Foreskin keratinocyte (primary cell): ENCODE measurements at places on chromosomes 11 and 22. TPM values are rescaled to one million over a fixed set of nuclear protein-coding genes. Genes with fewer than 3 reads are reported as not detected.

Gene LDLRAD3
- 9.6 and 9.9 TPM in 2 replicates for total RNA-seq

Gene FAM180B
- total RNA-seq: not detected in 2 replicates

Gene NTM
- 37.5 and 51.7 TPM in 2 replicates for total RNA-seq

Gene MAPK8IP2
- 0.24 and 0.28 TPM in 2 replicates for total RNA-seq

Gene GGTLC3
- total RNA-seq: not detected in 2 replicates

Gene TRIM49
- not detected in 2 replicates for total RNA-seq

Gene ASCL2
- total RNA-seq: 0.21 TPM in 1 of 2 replicates, not detected in the other

Gene TREH
- not detected in 2 replicates for total RNA-seq

Gene KCNA4
- not detected in 2 replicates for total RNA-seq

DNA sequence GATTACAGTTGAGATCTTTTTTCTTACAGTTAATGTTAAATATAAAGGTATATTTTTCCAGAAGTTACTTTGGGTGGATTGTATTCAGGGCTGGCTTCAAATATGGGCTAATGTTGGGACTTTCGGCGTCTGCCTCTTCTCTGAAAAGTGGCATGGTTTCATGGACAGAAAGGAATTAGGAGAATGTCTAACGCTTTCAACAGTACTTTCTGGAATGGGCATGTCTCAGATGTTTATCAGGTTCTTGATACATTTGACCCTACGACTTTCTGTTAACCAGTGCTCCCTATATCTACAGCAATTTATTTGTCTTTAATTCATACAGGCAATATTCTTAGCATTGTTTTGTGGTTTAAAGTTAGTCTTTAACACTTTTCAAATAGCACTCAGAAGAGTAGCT lies 33.7 kb downstream of the ZC3H12C start:
- DNase-seq: no peak

DNA sequence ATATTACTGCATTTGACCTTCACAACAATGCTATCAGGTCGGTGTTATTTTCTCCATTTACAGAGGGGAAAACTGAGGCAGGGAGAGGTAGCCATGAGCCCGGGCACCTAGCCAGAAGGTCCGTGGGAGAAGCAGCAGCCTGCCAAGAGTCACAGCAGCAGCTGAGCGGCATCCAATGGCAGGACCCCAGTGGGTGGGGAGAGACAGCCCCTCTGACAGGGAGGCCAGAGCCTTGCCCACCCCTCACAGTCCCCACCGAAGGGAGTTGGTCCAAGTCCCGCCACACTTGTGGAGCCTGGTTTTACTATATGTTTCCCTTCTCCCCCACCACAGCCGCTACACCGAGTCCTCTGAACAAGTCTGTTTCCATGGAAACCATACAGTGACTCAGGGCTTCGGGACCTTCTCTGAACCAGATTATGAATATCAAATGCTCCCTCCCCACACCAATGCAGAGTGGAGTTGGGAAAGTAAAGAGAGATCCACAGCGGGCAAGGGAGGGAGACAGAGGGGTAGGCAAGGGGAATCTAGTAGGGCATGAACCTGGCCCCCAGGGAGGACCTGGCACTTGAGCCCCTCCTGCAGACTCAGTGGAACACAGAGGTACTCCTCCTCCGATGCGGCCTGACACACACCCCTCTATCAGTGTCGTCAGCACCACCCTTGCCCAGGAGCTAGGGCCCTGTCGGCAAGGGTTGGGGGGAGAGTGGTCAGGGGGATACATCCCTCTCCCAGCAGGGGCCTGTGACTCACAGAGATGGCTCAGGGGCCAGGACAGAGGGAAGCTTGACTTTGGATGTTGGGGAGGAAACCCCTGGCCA lies 2.5 kb downstream of the CHST1 start:
- peak; percentile 10 for DNase-seq

GRCh38 chr11:29256580-29256979 lies 760.2 kb downstream of the KCNA4 start:
- no peak for DNase-seq

- no peak for DNase-seq
Measured at GRCh38 chr11:46362156-46363030, 15.1 kb downstream of the DGKZ start.

GRCh38 chr11:65591939-65592857 lies 3.4 kb downstream of the KCNK7 start:
- DNase-seq: no peak

- DNase-seq: no peak
Measured at GRCh38 chr11:67368621-67369020, 4.8 kb downstream of the CLCF1 start.

DNA sequence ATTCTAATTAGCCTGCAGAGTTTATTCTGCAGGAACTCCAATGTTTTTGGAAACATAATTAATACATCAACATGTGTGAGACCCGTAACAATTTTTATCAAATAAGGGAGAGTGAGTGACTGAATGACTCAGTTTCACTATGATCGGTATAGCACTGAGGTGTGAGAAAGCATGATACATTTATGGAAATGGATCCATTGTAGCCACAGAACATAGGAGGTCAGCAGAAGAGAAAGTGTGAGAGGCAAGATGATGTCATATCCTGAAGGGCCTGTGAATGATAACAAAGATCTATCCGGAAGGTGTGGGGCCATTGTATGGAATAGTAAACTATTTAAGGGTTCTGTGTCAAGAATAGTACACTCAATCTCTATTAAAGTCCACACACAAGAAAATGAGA lies 1406.1 kb upstream of the TENM4 start:
- no peak for DNase-seq

- no peak for DNase-seq
Measured at GRCh38 chr11:72618803-72619202, 55.4 kb downstream of the PDE2A start.

GRCh38 chr11:95375451-95375850 lies 144.4 kb upstream of the SESN3 start:
- no peak for DNase-seq

DNA sequence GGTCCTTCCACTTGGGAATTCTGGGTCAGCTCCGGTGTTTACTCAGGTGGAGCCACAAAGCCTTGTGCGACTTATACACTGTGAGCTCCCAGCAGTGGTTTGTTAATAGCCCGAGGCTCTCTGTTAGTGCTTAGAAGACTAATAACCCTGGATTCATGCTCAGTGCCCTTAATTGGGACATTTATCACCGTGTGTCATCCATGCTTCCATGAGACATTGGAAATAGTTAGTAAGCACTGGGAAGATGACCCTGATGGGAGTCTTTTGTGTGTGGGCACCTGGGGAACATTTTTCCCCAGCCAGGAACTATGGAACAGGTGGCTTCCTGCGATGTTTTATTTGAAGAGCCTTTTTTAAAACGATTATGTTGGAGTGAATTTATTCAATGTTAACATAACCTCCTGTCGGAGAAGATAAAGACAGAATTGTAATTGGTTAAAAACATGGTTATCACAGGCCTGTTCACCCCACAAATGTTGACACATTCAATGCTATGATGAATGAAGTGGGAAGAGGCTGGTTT lies 188.9 kb downstream of the MYO18B start:
- DNase-seq: no peak

- no peak for DNase-seq
Measured at GRCh38 chr22:38016182-38017151, 32.1 kb upstream of the SOX10 start.

DNA sequence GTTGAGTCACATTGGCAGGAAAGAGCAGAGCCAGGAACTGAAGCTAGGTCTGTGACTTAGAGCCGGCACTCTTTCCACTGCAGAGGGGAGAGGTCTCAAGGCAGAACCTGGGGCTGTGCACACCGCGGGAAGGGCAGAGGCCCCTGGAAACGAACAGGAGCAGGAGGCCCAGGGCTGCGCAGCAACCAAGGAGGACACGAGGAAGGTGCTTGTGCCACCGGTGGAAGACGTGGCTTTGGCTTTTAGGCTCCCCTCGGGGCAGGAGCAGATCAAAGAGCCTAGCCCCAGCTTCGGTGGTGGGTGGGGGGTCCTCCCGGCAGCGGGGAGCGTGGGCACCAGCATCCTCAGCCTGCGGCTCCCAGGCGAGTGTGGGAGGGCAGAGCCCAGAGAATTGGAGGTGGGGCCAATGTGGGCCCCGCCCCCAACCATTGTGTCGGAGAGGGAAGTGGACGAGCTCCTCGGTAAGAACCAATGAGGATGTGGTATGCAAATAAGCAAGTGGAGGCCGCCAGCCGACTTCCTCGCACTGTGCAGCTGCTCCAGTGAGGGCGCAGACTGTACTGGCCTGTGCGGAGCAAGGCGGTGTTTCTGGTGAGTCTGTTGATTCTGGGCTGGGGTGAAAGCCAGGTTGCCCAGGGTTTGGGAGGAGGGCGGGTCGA lies at the start of gene CCDC116:
TSS of gene CCDC116 (plus strand) at position 524 of the 659 bp plus-strand sequence. CDS start 422 bp downstream, outside the sequence.
- DNase-seq: no peak

- no peak for DNase-seq
Measured at GRCh38 chr11:297051-297585, 2.2 kb downstream of the IFITM5 start.

GRCh38 chr11:61425367-61426131 lies 4.2 kb downstream of the CPSF7 start:
- DNase-seq: no peak

DNA sequence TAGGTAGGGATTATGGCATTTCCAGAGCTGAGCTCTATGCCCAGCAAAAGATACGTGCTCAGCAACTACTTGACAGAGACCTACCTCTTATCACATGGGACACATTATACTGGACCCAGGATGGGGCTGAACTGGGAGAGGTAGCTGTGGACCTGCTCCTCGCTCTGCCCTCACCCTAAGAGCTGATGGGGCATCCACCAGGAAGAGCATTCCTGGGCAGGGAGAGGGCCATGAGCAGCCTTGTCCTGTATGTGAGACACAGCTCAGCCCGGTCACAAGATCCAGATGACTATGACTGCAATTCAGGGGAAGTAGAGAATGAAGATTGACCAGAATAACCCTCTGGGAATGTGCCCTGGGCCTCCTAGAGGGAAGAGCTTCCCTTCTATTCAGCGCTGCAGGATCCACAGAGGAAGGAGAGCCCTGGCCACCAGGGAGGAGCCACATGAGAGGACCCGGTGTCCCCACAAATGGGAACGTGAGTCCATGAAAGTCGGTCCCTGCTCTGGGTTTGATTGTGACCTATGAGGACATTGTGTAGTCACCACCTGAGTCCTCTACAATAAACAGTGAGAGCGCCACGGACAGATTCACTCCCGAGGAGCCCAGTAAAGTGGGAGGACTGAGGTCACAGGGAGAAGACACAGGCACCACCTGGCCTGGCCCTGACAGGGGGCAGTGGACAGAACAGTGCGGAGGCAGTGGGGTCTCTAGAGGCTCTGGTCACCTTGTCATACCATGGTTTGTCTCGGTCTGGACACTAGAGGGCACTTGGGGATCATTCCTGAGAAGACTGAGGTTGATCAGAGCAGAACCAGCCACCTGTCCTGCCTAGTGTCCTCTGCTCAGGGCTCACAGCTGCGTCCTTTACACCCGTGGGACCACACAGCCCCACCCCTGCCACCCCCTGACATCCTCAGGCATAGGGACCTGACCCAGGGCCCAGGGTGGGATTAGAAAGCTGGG lies 99.5 kb downstream of the ZNF280B start:
- no peak for DNase-seq

DNA sequence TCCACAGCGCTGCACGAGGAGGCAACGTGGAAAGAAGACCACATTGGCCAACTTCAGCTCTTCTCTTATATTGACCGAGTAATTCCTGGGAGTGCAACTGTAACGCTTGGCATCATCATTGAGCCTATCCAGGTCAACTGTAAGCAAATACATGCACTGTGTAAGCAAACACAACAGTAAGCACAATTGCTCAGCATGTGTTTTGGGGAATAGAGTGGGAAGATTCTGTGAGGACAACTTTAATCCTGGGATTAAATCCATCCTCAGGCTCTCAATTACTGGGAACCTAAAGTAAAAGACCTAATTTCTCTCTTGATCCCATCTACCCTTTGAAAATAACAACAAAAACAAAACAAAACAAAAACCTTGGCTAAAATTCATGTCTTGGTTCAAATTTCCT lies 109.5 kb upstream of the DDI1 start:
- no peak for DNase-seq

DNA sequence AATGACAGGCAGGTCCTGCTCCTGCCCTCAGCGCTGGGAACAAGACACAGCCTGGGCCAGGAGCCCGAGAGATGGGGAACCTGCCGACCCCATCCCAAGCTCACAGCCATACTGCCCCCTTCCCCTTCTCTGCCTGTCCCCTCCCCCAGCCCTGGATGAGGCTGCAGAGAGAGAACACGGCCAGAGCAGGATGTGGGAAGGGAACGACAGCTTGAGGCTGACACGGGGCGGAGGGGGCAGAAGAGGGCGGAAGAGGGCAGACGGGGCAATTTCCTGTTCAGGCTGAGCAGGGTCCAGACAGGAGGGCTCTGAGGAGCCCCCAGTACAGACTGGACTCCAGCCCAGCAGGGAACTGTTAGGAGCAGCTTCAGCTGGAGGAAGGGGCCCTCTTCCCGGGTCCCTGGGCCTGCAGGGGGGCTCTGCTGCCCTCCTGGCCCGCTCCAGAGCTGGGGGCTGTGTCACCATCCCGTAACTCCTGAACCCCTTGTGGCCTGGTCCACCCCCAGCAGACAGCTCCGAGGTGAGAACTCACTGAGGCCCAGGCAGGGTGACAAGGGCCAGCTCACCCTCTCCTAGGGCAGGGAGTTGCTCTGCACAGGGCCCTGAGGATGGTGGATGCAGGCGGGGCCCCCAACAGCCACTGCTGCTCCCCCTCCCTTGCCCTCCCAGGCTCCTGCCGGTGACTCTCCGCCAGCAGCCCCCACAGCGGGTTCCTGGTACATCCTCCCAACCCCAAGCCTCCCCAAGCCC lies 5.7 kb downstream of the CTSD start:
- DNase-seq: no peak
